ENCODE measurements at places on chromosomes 3 and 15.
A peak's percentile ranks its signal among the peaks of the same experiment; 100 is the strongest.

DNA sequence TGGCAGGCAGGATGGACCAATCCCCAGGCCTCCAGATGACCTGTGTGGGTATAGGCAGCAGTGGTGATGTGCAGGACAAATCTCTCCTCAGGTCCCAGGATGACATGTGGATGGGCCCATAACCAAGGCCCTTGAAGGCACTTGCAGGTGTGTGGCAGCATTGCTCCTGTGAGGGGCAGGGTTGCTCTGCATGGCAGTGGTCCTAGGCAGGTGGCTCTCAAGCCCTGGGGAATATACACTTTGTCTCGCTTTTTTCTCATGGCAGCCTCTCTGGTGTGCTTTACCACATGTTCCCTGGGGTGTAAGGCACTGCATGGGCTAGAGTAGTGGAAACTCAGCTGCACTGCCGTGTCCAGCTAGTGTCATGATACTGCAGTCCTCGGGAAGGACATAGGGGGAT is 503.6 kb downstream of the UNC13C start:
- no peak for DNase-seq

DNA sequence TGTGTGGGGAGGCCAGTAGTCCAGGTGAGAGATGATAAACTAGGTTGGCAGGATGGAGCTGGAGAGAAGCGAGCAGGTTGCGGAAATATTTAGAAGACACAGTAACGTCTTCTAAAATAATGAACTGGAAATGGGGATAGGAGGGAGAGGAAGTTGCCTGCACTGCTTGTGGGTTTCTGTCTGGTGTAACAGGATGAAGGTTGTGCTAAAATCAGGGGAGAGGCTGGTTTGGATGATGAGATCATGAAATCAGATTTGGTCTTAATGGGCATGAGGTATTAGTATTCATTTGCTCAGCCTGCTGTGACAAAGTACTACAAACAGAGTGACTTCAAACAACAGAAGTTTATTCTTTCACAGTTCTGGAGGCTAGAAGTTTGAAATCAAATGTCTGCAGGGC is 32.1 kb upstream of the TNFAIP8L3 start:
- DNase-seq: no peak

DNA sequence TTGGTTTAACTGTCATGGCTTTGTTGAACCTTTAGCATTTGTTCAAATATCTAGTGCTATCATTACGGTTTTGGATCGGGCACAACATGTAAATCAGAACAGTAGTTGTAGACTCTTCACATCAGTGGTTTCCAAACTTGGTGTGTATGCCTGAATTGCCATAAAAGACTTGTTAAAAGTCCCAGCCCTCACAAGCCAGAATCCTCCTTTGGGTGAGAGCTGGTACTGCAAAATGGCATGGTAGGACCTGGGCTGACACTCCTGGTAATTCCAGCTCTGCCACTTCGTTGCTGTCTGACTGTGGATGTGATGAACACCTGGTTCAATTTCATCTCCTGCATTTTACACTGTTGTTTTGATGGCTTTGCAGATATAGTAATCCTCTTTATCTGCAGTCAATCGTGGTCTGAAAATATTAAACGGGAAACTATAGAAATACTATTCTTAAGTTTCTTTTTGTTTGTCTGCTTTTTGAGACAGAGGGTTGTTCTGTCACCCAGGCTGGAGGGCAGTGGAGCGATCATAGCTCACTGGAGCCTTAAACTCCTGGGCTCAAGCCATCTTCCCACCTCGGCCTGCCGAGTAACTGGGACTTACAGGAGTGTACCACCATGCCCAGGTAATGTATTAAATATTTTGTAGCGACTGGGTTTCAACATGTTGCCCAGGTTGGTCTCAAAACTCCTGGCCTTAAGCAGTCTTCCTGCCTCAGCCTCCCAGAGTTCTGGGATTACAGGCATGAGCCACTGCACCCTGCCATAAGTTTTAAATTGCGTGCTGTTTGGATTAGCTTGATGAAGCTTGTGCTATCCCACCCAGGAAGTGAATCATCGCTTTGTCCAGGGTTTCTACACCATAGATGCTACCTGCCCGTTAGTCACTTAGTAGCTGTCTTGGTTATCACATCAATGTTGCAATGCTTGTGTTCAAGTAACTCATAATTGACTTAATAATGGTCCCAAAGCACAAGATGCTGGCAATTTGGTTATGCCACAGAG is 61.6 kb downstream of the RAB7A start:
- DNase-seq: peak; percentile 29

DNA sequence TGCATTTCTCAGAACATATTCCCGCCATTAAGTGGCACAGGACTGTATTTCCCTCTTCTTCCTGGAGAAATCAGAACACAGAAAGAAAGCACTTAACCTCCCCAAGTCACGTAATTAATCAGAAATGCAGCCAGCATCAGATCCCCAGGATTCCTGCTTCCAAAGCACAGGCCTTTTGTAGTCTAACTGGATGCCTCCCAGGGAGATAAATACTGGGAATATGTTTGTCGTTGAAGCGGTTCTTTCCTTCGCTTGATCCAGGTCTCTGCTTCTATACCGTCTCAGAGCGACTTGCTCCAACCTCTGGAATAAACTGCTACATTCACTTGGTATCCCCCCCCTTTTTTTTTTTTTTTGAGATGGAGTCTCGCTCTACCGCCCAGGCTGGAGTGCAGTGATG is 198.6 kb downstream of the KBTBD8 start:
- no peak for DNase-seq

- DNase-seq: no peak
Measured at GRCh38 chr3:103499967-103500366, 1065.2 kb downstream of the ZPLD1 start.

DNA sequence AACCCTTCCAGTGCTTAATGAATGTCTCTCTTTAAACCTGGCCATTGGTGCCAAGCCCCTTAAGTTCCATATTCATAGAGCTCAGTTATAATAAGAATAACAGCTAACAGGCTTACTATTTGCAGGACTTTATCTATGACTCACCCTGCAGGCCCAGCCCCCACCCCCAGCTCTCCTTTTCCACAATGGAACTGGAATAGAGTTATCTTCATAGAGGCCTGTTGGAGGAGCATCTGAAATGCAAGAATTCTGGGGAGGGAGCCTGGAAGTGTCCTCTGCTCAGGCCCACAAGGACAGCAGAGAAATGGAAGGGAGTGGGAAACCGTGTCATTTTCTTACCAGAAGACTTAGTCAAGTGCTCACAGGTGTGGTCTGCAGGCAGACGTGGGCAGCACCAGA is 52.8 kb downstream of the SEMA5B start:
- DNase-seq: no peak

DNA sequence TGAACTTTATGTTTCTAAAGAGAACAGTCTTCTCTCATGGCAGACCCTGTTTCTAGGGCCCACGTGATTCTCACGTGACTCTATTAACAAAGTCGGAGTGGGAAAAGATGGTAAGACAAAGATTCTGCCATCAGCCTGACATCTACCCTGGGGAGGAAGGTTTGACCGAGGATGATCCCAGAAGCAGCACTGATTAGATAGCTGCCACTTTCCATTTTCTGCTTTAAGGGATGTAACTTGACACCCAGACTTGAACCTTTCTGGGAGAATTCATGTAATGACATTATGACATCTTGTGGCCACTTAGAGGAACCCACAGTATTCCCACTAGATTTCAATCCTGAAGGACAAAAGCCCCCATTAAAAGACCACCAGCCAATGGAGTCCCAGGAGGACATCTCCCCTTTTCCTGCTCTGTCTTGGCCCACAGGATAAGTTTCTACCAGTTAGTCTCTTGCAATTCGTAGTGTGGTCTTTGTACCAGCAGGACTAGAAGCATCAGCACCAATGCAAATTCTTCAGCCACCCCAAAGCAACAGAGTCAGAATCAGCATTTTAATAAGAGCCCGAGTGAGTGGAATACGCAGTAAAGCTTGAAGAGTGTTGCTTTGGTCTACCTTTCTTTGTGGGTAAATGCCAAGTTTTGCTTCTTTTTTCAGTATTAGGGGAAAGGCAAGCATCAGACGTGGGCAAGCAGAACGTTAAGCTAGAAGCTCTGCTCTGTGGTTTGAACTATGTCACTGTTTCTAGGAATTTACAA is 480.5 kb upstream of the PROK2 start:
- DNase-seq: no peak

GRCh38 chr3:155101398-155101797 is 21.3 kb downstream of the MME start:
- no peak for DNase-seq

GRCh38 chr3:88773766-88774165 is 333.7 kb upstream of the EPHA3 start:
- DNase-seq: no peak

GRCh38 chr3:63912768-63913588 is 795 bp upstream of the SCAANT1 start:
- DNase-seq: peak; percentile 31

GRCh38 chr15:35696767-35697231 is 150.8 kb upstream of the DPH6 start:
- no peak for DNase-seq

- DNase-seq: no peak
Measured at GRCh38 chr3:38129058-38129457, 7.9 kb downstream of the ACAA1 start.

GRCh38 chr3:195147649-195148080 is 123.3 kb downstream of the XXYLT1 start:
- DNase-seq: no peak

DNA sequence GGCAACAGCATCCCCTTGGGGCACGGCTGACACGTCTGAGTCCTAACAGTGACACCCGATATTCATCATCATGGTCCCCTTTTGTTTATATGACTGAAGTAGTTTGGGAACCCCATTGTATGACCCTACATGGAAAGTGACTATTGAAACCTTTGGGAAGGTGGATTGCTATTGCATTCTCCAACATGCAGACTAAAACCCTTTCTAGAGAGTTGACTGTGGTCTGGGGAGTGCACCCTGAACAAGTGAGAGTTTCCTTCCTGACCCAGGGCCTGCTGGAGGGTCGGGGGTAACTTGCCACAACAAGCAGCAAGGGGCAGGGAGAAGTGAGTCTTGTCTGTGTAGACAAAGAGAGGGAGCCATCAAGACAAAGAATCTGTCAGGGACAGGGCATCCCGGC is 54.4 kb downstream of the ISG20 start:
- DNase-seq: no peak

- no peak for DNase-seq
Measured at GRCh38 chr3:177729956-177730681, 532.8 kb upstream of the TBL1XR1 start.

- no peak for DNase-seq
Measured at GRCh38 chr3:17292556-17292955, 407.8 kb downstream of the PLCL2 start.

GRCh38 chr3:41462103-41462691 is 262.9 kb downstream of the CTNNB1 start:
- no peak for DNase-seq

DNA sequence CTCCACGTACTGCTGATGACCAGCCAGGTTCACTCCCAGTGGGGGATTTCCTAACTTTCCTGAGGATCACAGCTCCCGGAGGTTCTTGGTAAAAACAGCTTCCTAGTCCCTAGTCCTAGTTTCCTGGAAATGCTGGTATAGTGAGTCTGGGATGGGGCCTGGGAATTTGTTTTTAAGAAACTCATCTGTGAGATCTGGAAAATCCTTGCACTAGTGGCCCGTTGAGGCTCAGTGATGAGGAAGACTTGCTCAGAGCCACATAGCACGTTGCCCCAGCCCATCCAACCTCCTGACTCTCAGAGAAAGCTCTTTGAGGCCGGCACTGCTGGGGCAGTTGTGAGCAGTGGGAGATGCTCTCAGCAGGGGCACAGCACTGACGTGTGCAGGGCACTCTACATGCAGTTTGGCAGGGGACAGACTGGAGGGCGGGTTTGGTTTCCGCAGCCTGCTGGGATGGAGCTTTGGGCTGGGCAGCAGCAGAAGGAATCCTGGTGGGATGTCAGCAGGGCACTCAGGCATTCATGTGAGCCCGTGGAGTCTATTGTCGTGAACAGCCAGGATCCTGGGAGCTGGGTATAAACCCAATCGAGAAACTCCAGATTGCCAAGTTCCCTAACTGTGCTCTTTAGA is 31.6 kb downstream of the SAXO2 start:
- no peak for DNase-seq

DNA sequence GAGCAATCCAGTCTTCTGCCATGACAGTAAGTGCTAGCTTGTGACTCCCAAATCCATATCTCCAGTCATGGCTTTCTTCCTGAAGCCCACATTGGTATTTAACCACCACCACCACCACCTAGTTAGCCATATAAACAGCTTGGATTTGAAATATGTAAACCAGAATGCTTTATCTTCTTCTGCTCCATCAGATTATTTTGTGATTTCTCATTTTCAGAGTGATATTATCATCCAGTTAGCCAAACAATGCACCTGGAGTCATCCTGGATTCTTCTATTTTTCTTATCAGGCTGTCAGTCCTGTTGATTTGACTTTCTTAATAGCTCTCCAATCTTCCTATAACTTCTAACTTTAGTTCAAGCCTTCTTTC is 124.3 kb upstream of the PTX3 start:
- no peak for DNase-seq

- DNase-seq: no peak
Measured at GRCh38 chr15:54638666-54639065, 558.1 kb downstream of the RSL24D1 start.

GRCh38 chr3:38125305-38126120 is 11.4 kb downstream of the ACAA1 start:
- DNase-seq: no peak

GRCh38 chr3:82093641-82094040 is 332.2 kb upstream of the GBE1 start:
- no peak for DNase-seq

DNA sequence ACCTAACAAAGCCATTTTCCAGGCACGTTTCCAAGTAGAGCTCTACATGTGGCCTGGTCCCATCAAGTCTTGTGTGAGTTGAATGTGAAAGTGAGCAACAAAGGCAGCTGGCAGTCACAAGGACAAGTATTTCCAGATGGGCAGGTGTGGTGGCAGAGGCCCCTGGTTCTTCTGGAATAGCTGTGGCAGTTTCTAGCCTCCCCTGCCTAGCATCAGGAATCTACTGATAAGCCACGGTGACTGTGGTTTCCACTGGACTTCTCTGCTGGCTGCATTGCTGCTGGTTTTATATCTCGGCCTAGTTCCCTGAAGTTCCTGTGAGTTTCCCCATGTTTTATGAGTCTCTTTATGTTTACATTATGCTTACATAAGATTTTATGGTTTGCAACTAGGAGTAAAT is 117.7 kb downstream of the GOLIM4 start:
- DNase-seq: no peak

- no peak for DNase-seq
Measured at GRCh38 chr3:93867425-93867824, 106.3 kb downstream of the PROS1 start.

GRCh38 chr15:65937054-65937453 is 67.8 kb downstream of the RAB11A start:
- DNase-seq: no peak

DNA sequence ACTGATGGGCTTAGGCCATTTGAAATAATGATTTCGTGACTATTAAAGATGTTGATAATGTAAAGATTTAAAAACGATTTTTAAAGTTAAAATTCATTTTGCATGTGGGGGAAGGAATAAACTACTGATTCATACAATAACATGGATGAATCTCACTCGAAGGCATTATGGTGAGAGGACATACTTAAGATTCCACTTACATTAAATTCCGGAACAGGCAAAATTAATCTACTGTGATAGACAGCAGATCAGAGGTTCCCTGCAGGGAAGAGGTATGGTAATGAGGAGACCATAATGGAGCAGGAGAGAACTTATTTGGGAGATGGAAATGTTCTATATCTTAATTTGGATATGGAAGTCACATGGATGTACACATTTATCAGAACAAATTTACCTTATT is 28.4 kb upstream of the RAB6B start:
- no peak for DNase-seq

GRCh38 chr3:42666577-42666998 is 13.1 kb downstream of the ZBTB47 start:
- DNase-seq: no peak

- DNase-seq: no peak
Measured at GRCh38 chr15:89747708-89748682, 3.1 kb downstream of the MESP1 start.

- DNase-seq: no peak
Measured at GRCh38 chr3:193777524-193777923, 184.5 kb downstream of the OPA1 start.
